ENCODE measurements at places on chromosomes 7 and 10.
A peak's percentile ranks its signal among the peaks of the same experiment; 100 is the strongest.

DNA sequence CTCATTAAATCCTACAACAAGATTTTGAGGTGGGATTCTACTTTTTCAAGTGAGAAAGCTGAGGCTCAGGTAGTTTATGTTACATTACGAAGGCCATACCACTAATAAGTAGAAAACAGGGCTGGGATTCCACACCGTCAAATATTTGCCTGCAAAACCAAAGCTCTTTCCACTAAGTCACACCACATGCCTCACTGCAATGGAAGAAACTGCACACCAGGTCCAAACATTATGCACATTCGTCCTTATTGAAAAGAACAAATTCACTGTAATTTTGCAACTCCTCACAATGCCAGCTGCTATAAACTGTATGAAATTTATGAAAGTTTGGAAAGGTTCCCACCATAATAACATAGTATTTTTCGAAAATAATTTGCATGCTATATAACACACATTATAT, 66.5 kb downstream of the DGKB start:
- no peak for DNase-seq

DNA sequence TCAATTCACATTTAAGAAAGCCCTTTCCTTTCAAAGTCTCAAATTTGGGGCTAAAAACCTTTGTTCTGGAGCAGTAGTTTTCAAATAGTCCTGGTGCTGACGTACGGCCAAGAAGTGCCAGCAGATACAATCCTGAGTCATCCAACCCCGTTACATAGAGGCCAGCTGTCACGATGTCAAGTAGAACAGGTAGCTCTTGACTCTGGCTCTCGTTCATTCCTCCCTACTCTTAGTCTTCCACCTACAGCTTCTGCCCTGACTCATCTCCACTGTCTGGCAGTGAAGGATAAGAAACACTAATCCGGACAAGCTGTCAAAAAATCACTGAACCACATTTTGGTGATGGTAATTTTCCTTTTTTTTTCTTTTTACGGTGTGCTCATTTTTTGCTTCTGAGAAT, 132.4 kb upstream of the PTN start:
- no peak for DNase-seq

DNA sequence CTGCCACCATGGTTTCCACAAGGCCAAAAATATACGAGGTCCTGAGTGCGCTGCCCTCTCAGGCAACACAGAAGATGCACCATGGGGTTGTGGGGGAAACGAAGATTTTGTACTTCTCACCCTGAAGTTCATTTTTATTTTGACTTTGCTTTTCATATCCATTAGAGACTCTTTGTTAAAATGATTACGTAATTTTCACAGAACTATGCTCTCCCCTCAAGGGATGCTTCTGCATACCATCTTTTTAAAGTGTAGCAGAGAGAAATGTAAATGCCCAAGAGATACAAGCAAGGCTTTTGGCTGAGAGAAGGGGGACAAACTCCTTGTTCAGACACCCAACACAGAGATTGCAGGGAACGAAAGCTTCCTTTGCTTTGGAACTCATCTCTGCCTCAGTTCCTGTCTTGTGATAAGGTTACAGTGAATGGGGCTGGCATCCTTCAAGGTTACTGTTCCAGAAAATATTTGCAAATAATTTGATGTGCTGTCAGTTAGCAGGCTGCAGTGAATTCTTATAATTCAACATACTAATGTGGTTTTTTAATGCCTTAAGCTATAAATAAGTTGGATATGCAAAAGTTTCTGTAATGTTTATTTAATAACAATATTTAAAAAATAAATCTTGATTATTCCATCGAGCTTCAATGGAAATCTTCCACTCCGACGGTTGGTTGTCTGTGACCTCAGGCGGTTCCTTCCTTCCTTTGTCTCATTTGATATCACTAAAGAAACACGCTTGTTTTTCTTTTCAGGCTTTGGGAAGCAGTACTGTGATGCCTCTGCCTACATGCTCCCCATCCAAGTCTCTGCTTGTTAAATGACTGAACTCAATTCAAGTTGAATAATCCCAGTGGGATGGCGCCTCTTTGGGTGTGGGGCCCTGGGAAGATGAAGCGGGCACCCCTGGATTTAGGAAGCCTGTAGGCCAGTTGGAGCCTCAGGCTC, 209.3 kb upstream of the CTBP2 start:
- no peak for DNase-seq

DNA sequence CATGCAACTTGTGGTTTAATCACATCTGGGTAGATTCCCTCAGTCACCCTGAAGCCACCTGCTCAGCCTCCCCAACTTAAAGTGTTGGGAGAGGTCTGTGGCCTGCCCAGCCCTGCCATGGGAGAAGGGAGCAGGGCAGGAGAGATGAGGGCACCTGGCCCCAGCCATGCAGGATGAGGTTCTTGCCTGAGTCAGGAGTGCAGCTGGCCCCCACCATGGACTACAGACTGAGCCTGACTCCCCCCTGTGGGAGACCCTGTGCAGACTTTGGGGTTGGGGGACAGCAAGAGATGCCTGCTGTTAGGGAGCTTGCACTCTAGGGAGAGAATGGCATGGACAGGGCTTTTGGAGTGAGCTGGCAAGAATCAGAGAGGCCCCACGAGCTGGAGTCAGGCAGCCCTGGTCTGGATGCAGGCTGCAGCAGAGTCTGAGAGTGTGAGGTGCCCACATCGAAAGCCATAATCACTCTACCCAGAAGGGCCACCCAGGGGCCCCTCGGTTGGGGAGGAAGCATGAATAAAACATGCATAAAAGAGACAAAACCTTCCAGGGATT, 34.7 kb upstream of the DPYSL4 start:
- no peak for DNase-seq

- DNase-seq = no peak
These were observed 20.3 kb upstream of the ADGRA1 start for GRCh38 chr10:133067149-133068105.

GRCh38 chr10:43211030-43211429, 55.8 kb downstream of the RASGEF1A start:
- no peak for DNase-seq

DNA sequence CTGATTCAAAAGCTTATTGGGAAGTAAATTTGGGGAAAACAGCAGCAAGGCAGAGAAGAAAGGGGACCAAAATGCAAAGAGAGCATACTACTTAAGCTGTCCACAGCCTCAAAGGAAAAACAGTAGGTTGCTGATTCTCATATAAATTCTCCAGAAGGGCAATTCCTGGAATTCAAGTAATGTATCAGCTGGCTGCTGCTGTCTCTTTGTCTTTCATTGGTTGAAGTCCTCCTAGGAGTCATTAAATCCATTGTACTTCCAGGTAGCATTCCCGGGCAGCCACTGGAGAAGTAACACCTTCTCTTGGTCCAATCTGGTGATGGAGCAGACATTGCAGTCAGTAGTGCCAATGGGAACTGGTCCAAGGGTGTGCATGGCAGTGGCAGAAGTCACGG, 22.7 kb downstream of the BET1 start:
- DNase-seq = no peak

DNA sequence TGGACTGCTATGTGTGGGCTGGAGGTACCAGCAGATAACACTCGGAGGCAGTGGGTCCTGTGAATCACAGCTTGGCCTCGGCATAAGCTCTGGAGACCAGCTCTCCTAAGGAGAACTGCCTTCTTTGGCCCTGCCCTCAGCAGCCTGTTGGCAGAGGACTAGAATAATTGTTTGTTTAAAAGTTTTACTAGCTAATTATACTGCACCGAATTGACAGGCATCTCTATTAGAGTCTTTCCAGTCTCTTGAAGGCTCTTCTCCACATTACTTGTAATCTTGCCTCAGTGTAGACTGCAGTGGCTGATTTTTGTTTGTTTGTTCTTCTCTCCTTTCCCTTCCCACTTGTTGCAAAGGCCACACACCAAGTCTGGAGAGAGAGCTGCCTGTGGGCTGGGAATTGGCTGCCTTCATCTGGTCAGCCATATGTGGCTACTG, 183.2 kb downstream of the AUTS2 start:
- DNase-seq = no peak

DNA sequence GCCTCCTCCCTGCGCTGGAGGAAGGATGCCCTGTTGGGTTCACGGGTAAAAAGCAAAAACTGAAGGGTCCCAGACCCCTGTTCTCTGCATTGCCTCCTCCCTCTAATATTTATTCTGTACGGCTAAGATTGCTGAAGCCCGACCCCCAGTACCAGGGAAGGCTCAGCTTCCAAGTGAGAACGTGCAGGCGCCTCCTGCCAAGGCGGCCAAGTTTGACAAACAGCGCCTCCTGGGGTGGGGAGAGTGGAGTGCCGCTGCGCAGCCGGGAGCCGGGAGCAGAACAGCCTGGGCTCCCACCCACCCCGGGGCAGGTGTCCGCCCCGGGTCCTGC, 4.7 kb upstream of the EBF3 start:
- no peak for DNase-seq

GRCh38 chr7:33661430-33662160, 243.7 kb upstream of the BMPER start:
- no peak for DNase-seq

DNA sequence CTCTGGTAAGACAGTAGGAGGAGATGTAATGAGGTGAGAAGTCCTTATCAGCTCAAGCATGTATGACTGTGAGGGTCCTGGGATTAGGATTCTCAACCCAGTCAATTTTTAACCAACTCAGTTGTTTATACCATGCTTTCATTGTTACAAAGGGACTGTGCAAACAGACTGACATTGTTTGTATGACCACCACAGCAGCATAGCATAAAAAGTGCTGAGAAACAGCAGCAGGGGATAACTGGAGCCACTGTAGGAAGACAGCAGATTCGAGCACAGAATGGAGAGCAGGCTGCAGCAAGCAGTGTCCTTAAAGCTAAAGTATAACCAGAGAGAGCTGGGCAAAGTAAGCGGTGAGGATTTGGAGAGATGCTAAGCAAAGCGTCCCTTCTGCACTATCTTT, 829.5 kb downstream of the REEP3 start:
- peak; percentile 64 for DNase-seq

DNA sequence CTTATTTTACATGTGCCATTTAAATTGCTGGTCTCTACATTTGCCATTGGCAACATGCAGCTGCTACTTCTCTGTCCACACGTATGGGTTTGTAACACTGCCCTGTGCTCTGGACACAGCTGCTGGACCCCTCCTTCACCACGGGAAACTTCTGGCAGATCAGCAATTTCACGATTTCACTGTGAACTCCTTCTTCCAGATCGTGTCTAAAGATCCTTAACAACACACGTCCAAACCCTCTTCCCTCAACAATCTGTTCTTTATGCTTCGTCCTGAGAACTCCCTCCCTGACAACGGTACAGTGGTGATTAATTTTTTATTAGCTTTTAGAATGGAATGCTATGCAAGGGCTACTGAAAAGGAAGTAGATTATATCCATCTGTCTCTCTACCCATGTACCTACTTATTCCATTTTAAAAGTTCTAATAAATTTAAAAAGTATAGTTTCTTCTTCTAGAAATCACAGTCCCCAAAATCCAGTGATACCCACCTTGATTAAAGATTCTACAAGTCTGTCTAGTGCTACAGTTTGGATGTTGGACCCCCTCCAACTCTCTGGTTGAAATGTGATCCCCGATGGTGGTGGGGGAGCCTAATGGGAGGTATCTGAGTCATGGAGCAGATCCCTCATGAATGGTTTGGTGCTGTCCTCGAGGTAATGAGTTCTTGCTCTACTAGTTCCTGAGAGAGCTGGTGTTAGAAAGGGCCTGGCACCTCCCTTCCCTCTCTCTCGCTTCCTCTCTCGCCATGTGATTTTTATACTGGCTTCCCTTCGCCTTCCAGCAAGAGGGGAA, 81.0 kb downstream of the KIAA1549 start:
- DNase-seq = no peak
